Transverse colon (tissue), 4 donors: ENCODE measurements at places on chromosomes 4 and X. TPM values are rescaled to one million over a fixed set of nuclear protein-coding genes. Genes with fewer than 3 reads are reported as not detected.

GRCh38 chr4:8143392-8144140, 15.0 kb downstream of the ABLIM2 start:
- no peak for DNase-seq
- H3K36me3 ChIP-seq = no peaks in the 10 kb centered on the region
- no peak overlapping the region for H3K4me3 ChIP-seq
- no peaks in the 10 kb centered on the region for H3K4me1 ChIP-seq
- H3K27ac ChIP-seq = no peak overlapping the region
- no peaks in the 10 kb centered on the region for H3K27me3 ChIP-seq

DNA sequence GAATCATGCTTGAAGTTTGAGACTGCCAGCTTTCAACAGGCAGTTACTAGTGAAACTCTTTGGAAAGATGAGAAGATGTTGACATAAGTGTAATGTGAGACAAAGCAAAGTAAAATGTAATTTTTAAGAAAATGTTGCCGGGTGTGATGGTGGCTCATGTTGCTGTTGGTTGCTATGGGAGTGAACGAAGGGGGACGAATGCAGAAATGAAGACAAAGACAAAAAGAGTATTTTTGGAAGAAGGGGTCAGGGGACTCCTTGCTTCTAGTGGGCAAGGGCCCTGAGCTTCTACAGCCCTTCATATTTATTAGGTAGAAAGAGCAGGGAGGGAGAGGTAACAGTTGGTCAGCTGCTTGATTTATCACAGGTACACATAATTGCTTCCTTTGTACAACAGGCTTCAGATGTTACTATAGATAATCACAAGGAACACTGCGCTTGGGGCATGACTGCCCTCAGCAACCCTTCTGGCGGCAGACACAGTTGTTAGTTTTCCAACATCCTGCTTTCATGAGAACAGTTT, 11.9 kb upstream of the UGDH start:
- no peaks in the 10 kb centered on the region for H3K36me3 ChIP-seq
- H3K27me3 ChIP-seq = no peaks in the 10 kb centered on the region
- peak overlapping the region; percentile 2 for H3K27ac ChIP-seq
- peaks cover 8% of the 10 kb centered on the region for H3K4me1 ChIP-seq
- no peak for DNase-seq

TAPT1 gene
- total RNA-seq = 29.2 TPM

EXOSC9 gene
- total RNA-seq = 13.2 TPM

DNA sequence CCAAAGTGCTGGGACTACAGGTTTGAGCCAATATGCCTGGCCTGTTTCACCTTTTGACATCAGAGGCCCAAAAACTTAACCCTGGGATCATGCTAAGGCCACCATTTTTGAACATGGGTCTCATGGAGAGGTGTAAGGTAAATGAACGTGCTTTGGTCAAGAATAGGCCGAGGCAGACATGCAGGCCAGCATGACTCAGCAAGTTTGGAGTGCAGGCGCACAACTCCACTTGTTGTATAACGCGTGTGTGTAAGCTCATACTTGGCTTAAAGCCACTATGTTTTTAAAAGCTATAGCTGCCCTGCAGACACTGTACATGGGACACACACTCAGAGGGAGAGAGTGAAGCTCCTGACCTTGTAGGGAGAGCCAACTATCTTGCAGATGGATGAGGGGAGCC, 43.8 kb upstream of the HPSE start:
- no peaks in the 10 kb centered on the region for H3K27me3 ChIP-seq
- no peaks in the 10 kb centered on the region for H3K4me1 ChIP-seq
- H3K4me3 ChIP-seq = no peak overlapping the region
- H3K27ac ChIP-seq = no peak overlapping the region
- DNase-seq = no peak
- no peaks in the 10 kb centered on the region for H3K36me3 ChIP-seq

- peak overlapping the region; percentile 76 for H3K27ac ChIP-seq
- H3K4me1 ChIP-seq = no peaks in the 10 kb centered on the region
- H3K4me3 ChIP-seq = no peak overlapping the region
- H3K36me3 ChIP-seq = no peaks in the 10 kb centered on the region
These were observed 5.2 kb downstream of the TSPYL2 start for GRCh38 chrX:53087388-53087831.

- H3K4me3 ChIP-seq = no peak overlapping the region
- DNase-seq = no peak
- H3K4me1 ChIP-seq = no peaks in the 10 kb centered on the region
- H3K27ac ChIP-seq = no peak overlapping the region
These were observed 42.9 kb downstream of the KIAA0232 start for GRCh38 chr4:6825403-6825802.
